ENCODE measurements at places on chromosomes 5 and 9.

DNA sequence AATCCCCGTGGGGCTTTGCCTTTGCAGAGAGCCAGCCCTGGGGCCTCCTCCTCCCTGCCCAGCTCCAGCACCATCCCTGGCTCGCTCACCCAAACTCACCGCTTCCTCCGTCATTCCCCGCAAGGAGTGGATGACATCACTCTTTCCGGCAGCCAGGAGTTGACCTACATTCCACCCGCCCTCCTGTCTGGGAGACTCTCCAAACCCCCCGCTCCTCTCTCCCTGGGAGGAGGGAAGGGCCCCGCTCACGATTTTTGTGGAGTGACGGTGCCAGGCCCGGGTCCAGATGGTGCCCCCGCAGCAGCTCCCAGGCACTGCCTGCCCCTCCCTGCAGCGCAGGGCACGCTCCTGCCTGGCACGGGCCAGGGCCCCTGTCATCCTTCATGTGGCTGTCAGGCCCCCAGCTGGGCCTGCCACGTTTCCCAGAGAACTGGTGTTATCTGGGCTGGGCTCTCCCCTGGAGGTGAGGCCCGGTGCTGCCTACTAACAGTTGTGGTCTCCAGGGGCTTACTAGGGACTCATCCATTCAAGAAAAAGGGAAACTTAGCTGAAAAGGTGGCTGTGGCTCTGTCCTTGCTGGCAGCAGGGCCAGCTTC lies 52.3 kb downstream of the NTNG2 start:
- no peak for DNase-seq

GRCh38 chr5:138573949-138574670 lies 1.1 kb downstream of the HSPA9 start:
- DNase-seq = no peak

DNA sequence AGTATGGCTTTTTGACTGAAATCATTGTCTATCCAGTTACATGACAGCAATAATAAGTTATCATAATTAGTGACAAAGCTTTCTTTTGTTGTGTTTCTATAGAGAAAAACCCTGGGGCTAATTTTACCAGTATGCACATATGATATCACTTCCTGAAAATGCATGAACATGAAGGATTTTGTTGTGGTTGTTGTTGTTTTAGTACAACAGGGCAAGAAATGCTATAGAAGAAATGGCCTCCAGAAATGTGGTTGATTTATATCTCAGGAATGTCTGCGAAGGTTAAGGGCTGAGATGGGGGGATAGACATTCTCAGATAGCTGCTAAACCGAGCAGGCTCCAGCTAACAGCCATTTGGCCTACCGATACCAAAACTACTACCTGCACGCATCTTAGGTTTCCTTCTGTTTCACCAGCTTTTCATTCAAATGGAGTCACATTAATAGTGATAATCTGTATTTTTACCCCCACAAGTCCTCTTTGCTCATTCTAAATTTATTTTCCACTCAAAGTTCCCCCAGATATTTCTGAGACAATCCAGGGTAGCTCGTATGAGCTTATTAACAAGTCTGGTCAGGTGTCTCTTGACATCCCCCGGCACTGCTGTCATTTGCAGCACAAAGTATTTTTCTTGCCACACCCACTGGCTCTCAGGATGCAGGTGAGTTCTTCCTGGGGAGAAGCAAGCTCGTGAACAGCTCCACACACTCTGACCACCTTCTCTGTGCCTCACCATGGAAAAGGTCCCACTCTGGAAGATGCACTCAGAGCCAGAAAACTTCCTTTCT lies 232.4 kb upstream of the GAS1 start:
- no peak for DNase-seq

GRCh38 chr9:133823189-133824105 lies 85.3 kb upstream of the SARDH start:
- no peak for DNase-seq
